ENCODE measurements at places on chromosomes 16 and 17. TPM values are rescaled to one million over a fixed set of nuclear protein-coding genes. Genes with fewer than 3 reads are reported as not detected.

- DNase-seq, result peak; percentile 80
These were observed at the start of gene COPRS for GRCh38 chr17:31858642-31859486. COPRS (minus strand) TSS chr17:31859244; CDS start chr17:31859199, 45 bp downstream.

The KCNG4 gene
- total RNA-seq, result not detected

GRCh38 chr16:27515874-27516353 is 33.8 kb downstream of the GTF3C1 start:
- peak; percentile 32 for DNase-seq

DNA sequence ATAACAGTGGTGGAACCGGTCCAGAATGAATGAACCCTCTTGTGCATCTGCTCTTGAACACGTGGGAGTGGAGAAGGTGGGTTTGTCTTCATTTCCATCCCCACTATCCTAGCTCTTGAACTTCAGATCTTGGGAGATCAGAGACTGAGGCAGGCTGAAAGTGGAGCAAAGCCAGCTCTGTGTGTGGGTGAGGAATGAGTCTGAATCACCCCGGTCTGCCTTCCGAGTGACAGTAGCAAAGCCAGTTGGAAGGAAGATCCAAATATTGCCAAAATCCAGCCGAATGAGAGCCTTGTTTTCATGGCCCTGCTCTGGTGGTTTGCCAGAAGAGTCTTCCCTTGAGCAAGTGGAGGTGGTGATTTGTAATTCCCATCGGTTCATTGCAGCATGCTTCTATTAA is 29.0 kb upstream of the ASIC2 start:
- peak; percentile 0 for DNase-seq

The STX1B gene
- total RNA-seq, result 0.91 TPM

The FBXO39 gene
- 1.7 TPM for total RNA-seq

GRCh38 chr17:7668482-7668881 is 17.8 kb downstream of the ATP1B2 start:
- no peak for DNase-seq

- no peak for DNase-seq
These were observed 58.1 kb downstream of the SOCS3 start for GRCh38 chr17:78301821-78302213.
